Tibial nerve (tissue), 4 donors: ENCODE measurements at places on chromosomes 4 and X.

DNA sequence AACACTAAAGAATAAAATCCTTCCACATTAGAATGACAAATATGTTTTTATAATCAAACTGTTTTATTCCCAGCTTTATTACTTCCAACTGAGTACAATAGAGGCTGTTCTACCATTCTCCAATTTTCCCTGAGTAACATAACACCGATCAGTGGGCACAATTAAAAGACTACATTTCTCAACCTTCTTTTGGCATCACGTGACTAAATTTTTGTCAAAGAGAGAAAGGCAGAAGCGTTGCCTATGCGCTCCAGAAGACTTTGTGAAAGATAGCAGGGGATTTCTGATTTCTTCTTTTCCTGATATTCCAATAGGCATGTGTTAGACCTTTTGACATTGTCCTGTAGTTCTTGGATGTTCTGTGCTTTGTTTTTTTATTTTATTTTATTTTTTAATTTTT lies 1705.6 kb upstream of the PCDH7 start:
- H3K27ac ChIP-seq, result no peak overlapping the region
- no peaks in the 10 kb centered on the region for H3K36me3 ChIP-seq
- no peak for DNase-seq
- no peaks in the 10 kb centered on the region for H3K27me3 ChIP-seq
- no peak overlapping the region for H3K4me3 ChIP-seq
- no peaks in the 10 kb centered on the region for H3K4me1 ChIP-seq

GRCh38 chr4:41512596-41512995 lies 25.4 kb upstream of the LIMCH1 start:
- H3K27ac ChIP-seq, result no peak overlapping the region
- no peak overlapping the region for H3K4me3 ChIP-seq
- DNase-seq, result no peak
- no peaks in the 10 kb centered on the region for H3K27me3 ChIP-seq
- H3K4me1 ChIP-seq, result no peaks in the 10 kb centered on the region

DNA sequence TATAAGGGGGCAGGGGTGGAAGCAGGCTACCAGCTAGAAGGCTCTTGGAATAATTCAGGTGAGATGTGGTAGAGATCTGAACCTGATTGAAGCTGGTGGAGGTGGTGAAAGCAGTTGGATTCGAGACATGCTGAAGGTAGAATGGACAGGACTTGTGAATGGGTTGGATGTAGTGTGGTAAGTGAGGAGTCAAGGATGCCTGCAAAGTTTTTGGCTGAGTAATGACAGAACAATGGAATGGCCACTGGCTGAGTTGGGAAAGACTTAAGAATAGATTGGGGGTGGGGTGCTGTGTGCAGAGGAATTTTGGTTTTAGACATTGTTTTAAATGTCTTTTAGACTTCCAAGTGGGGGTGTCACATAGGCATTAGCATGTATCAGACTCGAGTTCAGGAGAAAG lies 33.5 kb downstream of the HPF1 start:
- H3K27ac ChIP-seq, result no peak overlapping the region
- no peaks in the 10 kb centered on the region for H3K4me1 ChIP-seq
- no peaks in the 10 kb centered on the region for H3K27me3 ChIP-seq
- no peak overlapping the region for H3K4me3 ChIP-seq

DNA sequence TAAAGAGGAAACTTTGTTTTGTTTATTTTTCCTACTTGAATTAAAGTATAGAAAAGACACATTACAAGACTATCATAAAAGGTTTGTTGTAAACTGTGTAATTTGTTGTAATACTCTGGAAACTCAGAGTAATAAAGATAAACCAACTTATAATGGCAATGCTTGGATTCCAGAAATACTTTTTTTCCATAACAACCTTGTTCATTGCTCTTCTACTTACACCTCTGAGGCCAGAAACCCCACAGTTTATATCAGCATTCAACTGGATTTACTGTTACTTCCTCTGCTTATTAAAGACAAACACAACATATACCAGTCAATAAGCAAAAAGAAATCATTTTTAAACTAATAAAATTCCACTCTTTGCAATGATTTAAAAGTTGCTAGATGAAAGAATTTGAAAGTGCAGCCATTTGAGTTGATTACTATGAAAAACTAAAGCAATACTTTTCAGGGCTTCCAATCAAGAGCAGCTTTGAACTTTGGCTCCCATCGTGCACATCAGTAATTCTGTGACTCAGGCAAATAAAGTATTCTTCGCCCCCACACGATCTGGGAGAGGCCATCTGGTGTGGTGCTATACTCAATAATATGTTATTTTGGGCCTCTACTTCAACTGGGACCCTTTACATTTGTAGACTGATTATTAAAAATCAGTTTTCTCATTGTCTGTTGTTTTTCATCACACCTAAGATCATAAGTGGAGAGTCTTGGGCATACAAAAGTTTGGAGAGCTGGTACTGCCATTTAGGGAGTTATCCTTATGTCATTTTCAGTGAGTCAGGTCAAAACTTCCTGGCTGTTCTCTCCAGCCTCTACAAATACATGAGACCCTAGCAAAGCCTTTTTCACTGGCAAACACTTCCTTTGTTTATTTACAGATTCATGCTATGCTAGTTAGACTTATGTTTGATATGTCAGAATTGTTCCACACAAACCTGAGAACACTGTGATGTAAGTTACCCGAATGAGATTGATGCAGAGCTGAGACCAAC lies 20.5 kb downstream of the DDIT4L start:
- no peaks in the 10 kb centered on the region for H3K27me3 ChIP-seq
- H3K27ac ChIP-seq, result no peak overlapping the region
- H3K4me3 ChIP-seq, result no peak overlapping the region
- H3K4me1 ChIP-seq, result peaks cover 12% of the 10 kb centered on the region
- no peak for DNase-seq

DNA sequence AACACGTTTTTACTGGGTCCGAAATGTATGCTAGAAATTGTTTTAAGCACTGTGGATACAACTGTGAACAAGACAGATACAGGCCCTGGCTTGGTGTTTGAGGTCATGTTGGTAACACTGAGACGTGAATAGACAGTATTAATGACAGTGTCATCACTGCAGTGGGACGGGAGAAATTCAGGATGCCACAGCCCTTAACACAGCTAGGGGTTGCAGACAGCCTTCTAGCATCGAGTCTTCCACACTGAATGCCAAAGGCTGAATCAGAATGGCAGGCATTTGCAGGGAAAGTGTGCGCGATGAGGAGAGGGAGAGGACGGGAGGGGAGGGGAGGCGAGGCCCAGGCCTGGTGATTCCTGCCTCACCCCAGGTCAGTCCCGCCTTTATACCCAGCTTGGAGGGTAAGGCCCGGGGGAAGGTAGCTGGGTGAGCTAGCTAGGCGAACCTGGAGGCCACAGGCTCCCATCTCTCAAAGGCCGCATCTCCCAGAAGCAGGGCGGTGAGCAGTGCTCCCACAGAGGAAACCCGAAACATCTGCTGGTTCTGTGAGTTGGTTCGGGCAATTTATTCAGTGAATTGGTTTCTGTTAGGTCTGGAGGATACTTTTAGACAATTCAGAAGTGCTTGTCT lies 44.1 kb upstream of the CLDN24 start:
- no peak overlapping the region for H3K4me3 ChIP-seq
- no peaks in the 10 kb centered on the region for H3K27me3 ChIP-seq
- no peak overlapping the region for H3K27ac ChIP-seq
- H3K36me3 ChIP-seq, result no peaks in the 10 kb centered on the region
- no peaks in the 10 kb centered on the region for H3K4me1 ChIP-seq
- DNase-seq, result no peak

- H3K4me1 ChIP-seq, result no peaks in the 10 kb centered on the region
- no peak overlapping the region for H3K27ac ChIP-seq
- H3K4me3 ChIP-seq, result no peak overlapping the region
- no peaks in the 10 kb centered on the region for H3K27me3 ChIP-seq
These were observed 484.1 kb upstream of the CPEB2 start for GRCh38 chr4:14518136-14518535.
